ENCODE measurements at places on chromosomes 12 and 14.
A peak's percentile ranks its signal among the peaks of the same experiment; 100 is the strongest.

GRCh38 chr14:76615331-76615730, 145.9 kb upstream of the VASH1 start:
- DNase-seq, result no peak

GRCh38 chr14:93716002-93716745, 72.1 kb downstream of the PRIMA1 start:
- no peak for DNase-seq

GRCh38 chr14:25215607-25216006, 165.7 kb upstream of the STXBP6 start:
- no peak for DNase-seq

DNA sequence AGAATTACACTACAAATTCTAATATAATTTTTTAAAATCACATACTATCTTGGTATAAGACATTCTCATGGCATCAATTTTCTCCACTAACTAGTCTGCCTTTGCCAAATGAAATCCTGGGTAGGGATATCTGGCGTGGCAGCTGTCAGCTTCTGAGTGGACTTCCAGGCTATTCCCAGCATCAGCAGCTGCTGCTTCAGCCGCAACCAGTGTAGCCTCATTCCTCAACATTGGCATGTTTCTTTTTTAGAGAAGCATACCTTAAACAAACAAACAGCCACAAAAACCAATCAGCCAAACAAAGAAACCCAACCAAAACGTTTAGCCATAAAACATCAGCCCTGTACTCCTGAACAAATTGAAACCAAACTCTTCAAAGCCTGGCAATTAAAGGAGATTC, 235.8 kb downstream of the SSPN start:
- DNase-seq, result no peak

GRCh38 chr12:128933926-128934325, 80.6 kb downstream of the GLT1D1 start:
- DNase-seq, result no peak

DNA sequence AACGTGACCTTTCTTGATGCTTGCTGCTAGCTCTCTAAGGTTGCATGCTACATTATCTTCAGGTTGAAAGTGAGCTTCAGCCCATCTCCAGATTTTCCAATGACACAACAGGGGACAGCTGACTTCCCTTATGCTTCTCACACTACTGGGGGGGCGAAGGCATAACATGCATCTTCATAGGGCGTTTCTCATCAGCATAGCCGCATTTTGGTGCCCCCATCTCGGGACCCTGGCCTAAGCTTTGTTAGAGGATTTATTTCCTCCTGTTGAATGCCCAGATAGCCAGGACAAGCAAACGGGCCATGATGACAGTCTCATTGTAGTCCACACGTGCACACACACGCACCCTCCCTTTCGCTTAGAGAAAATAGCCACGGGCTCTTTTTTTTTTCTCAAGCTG, 30.7 kb downstream of the SSPN start:
- DNase-seq, result no peak

- DNase-seq, result no peak
Measured at GRCh38 chr14:100129161-100129589, 30.3 kb downstream of the DEGS2 start.

DNA sequence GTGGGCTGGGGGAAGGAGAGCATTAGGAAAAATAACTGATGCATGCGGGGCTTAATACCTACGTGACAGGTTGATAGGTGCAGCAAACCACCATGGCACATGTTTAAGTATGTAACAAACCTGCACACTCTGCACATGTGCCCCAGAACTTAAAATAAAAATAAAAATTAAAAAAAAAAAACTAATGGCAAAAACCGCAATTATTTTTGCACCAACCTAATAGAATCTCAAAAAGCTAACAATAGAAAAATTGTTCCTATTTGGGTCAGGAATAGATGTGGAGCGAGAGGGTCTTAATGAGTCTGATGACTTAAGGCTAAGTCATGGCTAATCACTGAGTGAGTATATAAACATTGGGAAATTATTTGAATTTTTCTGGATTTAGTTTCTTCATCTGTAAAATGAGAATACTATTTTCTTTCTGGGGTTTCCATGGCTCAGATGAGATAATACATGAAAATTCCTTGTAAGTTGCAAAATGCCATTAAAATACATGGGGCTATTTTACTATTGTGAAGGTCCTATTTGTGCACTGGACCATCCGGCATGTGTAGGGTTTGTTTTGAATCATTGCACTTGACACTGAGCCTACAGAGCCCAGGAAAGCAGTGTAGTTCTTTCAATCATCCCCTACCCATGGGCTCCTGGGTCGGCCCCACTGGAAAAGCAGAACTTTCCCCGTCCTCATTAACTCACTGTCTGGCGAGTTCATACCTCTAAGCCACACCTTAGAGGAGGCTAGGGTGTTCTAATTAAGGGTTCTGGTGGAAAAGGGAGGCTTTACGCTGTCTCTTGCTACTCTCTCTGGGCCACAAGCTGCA, 164.1 kb upstream of the NTF3 start:
- DNase-seq, result no peak

DNA sequence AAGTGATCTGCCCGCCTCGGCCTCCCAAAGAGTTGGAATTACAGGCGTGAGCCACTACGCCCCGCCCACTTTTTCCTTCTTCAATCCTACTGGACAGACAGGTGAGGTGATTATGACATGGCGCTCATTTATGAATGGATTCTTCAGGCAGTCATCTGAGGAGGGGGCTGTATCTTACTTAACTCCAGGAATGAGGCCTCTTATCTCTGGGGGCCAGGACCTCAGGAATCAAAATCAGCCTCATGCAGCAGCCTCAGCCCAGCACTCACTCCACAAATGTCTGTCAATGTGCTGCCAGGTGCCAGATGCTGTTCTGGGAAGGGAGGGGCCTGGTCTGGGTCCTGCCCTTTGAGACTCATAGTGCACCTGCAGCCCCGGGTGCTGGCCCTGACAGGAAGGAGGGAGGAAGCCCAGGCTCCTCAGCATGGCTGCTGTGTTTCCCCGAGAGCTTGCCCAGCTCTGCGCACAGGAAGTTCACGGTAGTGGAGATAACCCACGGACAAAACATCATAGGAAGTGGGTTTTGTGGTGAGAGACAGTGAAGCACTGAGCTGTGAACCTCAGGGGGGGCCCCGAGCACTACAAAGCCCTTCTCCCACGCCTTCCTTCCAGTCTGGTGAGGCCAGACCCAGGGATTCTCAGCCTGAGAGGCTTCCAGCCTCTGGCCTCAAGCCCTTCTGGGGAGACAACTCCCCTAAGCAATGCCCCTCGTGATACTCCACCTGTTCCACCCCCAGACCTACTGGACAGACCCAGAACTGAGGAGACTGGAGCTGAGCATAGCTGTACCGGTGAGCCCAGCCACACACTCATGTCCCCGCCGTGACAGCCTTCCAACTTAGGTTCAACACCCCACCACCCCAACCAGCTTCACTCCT, 22.3 kb downstream of the GALNT6 start:
- DNase-seq, result peak; percentile 99

GRCh38 chr12:75650595-75651341, 139.4 kb upstream of the KRR1 start:
- no peak for DNase-seq

- no peak for DNase-seq
Measured at GRCh38 chr14:102278631-102278935, 26.4 kb downstream of the MOK start.

DNA sequence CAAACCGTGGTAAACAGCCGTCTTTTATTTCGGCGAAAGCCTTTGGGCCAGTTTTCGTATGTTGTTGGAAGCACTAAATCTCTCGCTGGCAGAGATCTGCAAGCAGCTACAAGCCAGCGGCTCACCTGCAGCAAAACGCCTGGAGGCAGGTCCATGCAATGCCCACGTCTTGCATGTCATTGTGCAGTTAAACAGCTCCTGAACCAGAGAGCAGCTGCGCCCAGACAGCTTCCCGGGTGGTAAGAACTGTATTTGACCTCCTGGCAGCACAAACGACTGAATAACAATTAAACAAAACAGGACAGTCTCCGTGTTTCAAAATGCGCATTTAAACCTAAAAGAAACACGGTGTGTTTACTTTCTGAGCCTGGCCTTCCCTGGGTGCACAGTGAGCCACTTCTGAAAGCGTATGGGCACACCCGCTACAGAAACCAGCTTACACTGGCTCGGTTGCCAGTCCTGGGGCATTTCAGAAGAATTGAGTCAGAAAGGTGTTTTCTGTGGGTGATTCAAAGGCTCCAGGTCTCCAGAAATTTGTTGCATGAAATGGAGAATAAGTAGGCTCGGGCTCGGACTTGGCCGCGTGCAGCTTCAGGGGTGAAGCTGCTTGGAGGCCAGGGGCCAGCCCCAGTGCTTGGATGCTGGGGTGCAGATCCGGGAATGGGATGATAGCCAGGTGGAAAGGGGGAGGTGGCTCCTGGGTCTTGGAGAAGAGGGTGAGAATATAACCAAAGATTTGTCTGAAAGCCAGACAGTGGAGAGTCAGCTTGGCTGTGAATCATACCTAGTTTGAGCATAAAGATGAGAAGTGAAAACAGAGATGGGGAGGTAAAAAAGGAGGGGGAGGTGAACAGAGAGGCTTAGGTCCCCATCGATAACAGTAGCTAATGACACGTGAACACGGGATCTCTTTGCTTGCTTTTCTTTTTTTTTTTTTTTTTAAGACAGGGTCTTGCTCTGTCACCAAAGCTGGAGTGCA, 24.9 kb upstream of the FZD10 start:
- no peak for DNase-seq

DNA sequence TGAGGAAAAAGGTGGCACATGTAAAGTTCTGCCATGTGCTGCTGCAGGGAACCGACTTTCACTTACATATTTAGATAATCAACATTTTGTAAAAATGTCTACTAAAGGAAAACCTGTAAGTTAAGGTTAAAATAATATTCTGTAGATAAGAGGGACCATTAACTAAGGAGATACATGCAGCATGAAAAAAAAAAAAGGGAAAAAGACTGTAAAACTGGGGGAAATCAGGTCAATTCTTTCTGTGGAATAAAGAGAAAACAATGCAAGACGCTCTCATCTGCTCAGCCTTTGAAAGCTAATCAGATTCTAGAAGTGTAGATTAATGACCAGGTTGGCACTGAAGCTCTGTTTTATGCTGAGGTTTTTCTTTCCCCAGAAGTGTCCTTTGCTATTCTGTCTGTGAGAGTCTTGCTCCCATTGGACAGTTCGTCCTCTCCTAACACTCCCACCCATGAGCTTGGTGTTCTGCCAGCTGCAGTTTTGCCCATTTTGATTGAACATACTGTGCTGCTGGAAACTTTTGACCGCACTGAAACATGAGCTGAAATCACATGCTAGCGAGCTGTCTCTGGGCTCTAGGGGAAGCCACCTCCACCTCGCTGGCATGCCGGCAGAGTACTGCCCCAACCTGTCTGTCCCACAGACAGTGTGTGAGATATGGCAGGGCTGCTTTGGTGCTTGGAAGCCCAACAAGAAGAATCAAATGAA, 39.7 kb downstream of the PPTC7 start:
- no peak for DNase-seq

- no peak for DNase-seq
Measured at GRCh38 chr14:32004300-32004699, 72.8 kb upstream of the ARHGAP5 start.

GRCh38 chr12:108099073-108099472, 30.0 kb upstream of the WSCD2 start:
- no peak for DNase-seq

DNA sequence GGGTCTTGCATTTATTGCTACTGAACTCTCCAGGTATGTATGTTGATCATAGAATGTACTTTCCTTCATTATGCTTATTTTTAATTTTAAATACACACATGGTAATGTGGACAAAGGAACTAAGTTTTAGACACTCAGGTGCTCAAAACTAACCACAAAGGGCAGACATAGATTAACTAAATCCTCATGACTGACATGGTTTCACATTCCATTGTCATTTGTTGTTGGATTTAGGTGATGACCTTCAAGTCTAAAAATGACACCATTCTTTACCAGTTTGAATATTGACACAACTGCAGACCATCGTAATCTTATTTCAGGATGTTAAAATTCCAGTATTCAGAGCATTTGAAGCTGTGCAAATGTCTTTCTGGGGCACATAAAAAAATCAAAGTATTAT, 128.4 kb downstream of the BBS10 start:
- DNase-seq, result no peak

- DNase-seq, result no peak
Measured at GRCh38 chr12:116121453-116121871, 156.0 kb downstream of the MED13L start.

DNA sequence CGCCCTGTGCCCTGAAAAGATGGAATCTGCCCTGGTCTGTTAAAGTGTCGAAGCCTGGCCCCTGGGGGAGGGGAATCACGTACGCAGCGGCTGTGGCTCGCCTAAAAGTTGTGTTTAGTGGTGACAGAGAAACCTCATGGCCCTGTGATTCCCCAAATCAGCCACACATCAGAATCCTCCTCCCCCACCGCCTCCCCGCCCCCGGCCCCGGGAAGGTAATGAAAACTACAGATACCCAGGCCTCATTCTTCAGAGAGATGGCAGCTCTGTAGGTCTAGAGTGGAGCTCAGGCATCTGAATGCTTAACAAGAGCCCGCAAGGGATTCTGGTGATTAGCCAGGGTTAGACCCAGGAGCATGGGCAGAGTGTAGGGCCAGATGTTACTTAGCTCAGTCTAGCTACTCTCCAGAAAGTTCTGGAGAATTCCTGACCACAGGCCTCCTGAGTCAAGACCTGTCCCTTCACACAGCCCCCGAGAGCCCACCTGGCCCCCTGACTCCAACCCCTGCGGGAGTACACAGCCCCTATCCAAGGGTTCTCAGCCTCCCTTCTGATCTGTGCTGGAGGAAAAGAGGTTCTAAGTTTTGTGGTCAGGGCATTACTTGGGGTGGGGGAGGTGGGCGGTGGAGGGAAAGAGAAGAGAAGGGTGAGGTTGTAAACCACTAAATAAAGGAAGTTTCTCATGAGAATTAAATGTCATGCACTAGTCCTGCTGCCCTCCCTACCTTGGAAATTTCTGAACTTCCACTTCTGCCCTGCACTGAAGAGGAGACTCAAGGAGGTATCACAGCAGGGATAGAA, 114.8 kb downstream of the PLXNC1 start:
- DNase-seq, result peak; percentile 72

- no peak for DNase-seq
Measured at GRCh38 chr14:26213846-26214575, 383.8 kb downstream of the NOVA1 start.

- no peak for DNase-seq
Measured at GRCh38 chr12:63841571-63841970, 2.9 kb upstream of the SRGAP1 start.

DNA sequence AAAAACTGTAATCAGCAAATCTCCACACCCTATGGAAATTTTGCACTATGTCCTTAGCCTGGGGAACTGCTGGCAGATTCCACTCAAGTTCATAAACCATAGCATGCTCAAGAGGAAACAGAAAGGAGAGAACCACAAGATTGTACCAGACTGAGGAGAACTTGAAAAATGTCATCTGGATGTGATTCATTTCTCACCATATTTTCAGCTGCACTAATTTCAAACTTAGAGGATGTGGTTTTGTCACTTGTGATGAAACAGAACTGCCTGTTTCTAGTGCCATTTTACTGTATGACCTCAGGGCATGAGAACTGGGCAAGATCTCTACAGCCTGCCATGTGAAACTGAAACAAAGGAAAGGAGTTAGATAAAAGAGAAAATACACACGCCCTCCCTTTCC, 1493.1 kb upstream of the FLRT2 start:
- peak; percentile 4 for DNase-seq

GRCh38 chr14:74408870-74409269, 17.1 kb downstream of the SYNDIG1L start:
- no peak for DNase-seq
